ENCODE measurements at places on chromosomes 16 and 17.

- DNase-seq = no peak
Observed at GRCh38 chr16:72164691-72165090, 7.3 kb downstream of the PMFBP1 start.

DNA sequence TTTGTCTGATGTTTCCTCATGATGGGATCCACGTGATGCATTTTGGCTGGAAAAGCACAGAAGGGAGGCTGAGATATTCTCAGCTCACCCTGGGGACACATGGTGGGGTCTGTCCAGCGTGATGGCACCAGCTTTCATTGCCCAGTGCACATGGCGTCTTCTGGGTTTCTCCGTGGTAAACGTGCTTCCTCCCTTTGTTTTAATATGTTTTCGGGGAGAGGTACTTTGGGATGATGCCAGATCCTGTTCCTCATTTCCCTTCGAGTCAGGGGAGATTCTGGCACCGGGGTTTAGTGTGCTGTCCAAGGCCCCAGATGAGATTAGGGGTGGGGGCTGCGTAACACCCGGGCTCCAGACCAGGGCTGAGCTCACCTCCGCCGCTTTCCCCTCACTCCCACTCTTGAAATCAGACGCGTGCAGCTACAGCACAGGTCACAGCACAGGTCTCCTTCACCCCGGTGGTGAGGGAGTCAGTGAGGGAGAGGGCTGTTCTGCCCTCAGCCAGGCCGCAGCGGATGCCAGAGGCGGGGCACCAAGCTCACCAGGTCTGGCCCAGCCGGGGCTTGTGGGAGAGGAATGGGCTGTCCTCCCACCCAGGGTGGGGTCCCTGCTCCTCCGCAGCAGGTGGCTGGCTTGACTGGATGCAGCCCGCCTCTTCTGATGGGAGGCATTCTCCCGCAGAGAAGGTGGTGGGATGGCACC, 33.9 kb downstream of the COX4I1 start:
- DNase-seq = no peak

DNA sequence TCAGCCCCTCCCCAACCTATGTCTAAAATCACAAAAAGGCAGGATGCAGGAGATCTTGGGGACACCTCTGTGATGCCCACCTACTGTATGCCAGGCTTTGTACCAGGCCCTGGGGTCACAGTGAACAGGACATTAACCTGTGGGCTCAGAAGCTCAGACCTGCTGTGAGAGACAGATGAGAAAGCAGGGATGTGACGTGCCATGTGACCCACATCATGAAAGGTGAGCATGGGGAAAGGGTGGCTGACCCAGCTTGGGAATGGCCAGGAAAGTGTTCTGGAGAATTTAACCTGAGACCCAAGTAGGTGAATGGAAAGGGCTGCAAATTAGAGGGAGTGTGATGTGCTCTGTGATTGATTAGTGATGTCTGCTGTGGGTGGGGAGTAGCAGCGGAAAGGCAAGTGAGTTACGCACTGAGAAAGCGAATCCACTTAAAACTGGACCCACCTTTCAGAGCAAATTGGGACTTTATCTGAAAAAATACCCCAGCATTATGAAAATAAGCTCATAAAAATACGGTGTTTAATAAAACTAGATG, 132.2 kb downstream of the IRF8 start:
- DNase-seq = no peak

GRCh38 chr17:53837131-53837530, 14.4 kb downstream of the KIF2B start:
- DNase-seq = no peak

- DNase-seq = no peak
Observed at GRCh38 chr16:53673189-53673588, 30.5 kb downstream of the RPGRIP1L start.

GRCh38 chr16:12010388-12011251, 34.1 kb downstream of the SNX29 start:
- DNase-seq = no peak
